ENCODE measurements at places on chromosomes 5 and 9.

- DNase-seq, result no peak
Observed at GRCh38 chr9:94056442-94056974, 27.8 kb upstream of the PTPDC1 start.

DNA sequence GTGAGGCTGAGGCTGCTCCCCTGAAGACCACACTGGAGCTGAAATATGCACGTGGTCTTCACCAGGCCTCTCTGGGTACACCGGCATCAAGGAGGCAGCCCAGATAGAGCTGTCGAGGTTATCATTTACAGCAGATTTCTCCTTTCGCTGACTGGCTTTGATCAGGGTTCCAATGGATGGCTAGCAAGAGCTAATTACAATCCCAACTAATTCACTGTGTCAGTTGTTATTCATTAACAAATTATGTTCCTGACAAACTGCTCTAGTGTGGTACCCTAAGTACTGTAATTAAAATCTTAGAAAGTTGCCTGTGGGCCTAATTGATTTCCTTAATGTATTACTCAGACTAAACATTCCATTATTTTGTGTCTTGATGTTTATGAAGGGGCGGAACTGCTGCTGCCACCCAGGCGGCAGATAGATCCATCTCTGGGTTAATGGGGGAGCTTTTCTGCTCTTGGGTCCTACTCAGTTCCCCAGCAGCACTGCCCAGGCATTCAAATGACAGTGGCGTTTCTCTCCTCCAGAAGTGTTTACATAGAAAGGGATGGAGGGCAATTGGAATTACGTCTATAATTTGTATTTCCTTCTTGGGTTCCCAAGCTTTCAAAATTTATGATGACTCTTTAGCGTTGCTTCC, 71.7 kb upstream of the RAD23B start:
- no peak for DNase-seq

- DNase-seq, result no peak
Observed at GRCh38 chr5:90475436-90475980, 844 bp downstream of the POLR3G start.

DNA sequence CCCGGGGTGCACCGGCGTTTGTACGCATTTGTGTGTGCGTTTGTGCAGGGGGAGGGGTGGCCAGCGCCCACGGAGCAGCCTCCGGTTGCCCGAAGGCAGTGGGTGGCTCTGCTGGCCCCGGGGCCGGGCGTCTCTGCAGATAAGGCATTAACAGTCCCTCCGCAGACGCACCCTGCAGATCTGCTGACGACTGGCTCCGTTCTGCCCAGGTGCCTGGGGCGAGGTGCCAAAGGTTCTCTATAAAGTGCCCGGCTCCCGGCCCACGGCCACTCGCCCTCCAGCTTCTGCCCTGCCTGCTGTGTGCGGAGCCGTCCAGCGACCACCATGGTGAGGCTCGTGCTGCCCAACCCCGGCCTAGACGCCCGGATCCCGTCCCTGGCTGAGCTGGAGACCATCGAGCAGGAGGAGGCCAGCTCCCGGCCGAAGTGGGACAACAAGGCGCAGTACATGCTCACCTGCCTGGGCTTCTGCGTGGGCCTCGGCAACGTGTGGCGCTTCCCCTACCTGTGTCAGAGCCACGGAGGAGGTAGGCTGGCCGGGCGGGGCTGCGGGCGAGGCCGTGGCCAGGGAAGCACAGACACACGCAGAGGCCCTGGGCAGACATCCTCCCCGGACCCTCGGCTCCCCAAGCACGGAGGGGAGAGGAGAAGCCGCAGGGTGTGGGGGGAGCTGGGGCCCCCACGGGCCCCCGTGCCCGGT, at the start of gene SLC6A19:
Gene SLC6A19 (plus strand): TSS at position 269 of the 699 bp plus-strand sequence. CDS start 56 bp downstream, at position 325.
- DNase-seq, result no peak

DNA sequence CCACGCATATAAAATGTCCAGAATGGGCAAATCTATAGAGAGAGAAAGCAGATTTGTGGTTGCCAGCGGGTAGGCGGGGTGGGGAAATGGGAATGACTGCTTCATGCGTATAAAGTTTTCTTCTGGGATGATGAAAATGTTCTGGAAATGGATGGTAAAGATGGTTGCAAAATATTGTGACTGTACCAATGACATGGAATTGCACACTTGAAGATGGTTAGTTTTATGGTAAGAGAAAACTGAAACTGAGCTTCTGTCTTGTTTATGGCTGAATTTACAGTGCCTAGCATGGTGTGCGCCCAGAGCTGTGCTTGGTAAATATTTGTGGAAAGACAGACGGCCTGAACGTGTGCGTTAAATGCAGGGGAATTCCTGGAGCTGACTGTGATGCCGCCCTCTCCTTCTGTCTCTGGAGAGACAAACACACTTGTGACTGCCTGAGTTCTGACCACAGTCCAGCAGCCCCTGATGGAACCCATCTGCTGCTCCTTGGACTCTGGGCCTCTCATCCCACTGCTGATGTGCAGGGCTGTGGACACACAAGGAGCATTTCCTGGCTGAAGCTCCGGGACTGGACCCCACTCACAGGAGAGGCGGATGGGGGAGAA, 8.6 kb upstream of the PTGES start:
- DNase-seq, result no peak

DNA sequence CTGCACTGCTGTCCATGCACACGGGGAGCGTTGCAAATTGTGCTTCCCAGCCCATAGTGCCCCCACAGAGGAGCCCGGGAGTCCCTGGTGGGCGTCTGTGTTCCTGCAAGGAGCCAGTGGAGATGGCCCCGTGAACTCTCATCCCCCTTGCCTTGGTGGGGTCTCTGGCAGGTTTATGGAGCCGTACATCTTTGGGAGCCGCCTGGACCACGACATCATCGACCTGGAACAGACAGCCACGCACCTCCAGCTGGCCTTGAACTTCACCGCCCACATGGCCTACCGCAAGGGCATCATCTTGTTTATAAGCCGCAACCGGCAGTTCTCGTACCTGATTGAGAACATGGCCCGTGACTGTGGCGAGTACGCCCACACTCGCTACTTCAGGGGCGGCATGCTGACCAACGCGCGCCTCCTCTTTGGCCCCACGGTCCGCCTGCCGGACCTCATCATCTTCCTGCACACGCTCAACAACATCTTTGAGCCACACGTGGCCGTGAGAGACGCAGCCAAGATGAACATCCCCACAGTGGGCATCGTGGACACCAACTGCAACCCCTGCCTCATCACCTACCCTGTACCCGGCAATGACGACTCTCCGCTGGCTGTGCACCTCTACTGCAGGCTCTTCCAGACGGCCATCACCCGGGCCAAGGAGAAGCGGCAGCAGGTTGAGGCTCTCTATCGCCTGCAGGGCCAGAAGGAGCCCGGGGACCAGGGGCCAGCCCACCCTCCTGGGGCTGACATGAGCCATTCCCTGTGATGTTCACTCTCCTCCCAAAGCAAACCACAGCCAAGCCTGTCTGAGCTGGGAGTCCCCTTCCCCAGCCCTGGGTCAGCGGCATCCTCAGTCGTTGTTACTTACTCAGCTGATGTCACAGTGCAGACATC, 3.1 kb downstream of the MRPS2 start:
- DNase-seq, result no peak

GRCh38 chr5:132150565-132150964, 77.0 kb downstream of the CSF2 start:
- no peak for DNase-seq

DNA sequence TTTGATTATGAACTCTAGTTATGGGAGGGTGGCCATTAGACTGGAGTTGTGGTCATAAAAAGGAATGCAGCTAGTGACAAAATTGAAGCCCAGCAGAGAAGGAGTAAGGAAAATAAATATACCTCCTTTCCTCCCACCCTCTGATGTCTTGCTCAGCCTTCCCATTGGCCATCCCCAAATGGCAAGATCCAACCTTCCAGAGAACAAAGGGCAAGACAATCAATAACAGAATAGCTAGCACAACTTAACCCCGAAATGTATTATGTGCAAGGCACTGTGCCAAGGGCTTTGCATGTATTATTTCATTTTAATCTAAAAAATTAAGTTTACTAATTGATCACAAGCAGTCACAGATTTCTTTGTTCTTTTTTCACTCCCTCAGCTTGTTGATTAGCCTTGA, 3.6 kb downstream of the ITGA1 start:
- no peak for DNase-seq

DNA sequence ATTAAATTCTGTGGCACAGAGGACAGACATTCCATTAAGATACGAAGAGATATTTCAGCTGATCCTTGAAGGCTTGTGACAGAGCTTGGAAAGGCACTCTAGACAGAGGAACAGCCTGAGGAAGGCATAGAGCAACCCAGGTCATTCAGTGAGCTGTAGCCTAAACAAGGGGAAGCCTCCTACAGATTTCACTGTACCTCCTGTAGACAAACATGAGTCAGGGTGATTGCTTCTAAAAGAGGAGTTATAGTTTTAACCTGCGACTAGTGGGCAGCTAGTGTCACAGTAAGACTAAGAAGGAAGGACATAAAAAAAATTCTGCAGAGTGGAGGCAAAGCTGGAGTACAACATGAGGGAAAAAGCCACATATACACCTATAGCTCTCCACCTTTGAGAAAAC, 43.5 kb upstream of the ANKDD1B start:
- DNase-seq, result no peak

- no peak for DNase-seq
Observed at GRCh38 chr5:170590566-170590965, 86.7 kb downstream of the KCNIP1 start.

DNA sequence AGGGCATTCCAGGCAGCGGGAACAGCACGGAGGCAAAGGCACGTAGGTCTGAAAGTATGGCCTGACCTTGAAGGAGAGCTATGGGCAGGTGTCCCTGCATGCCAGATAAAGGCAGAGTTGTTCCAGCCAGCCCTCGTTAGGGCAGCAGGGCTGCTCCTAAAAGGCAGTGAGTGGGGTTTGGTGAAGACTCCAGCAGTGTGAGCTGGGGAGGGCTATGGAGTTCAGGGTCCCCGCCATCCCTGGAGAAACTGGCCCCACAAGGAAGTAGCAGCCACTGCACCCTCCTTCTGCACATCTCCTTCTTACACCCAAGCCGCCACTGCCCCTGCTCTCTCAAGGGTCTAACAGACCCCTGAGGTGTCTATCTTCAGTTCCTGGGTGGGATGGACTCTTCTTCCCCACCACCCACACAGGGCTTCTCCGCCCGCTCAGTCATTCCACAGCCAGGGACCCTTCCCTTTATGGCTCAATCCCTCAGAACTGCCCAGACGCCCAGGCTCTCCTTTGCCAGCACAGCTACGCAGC, 1.4 kb downstream of the AKNA start:
- no peak for DNase-seq

DNA sequence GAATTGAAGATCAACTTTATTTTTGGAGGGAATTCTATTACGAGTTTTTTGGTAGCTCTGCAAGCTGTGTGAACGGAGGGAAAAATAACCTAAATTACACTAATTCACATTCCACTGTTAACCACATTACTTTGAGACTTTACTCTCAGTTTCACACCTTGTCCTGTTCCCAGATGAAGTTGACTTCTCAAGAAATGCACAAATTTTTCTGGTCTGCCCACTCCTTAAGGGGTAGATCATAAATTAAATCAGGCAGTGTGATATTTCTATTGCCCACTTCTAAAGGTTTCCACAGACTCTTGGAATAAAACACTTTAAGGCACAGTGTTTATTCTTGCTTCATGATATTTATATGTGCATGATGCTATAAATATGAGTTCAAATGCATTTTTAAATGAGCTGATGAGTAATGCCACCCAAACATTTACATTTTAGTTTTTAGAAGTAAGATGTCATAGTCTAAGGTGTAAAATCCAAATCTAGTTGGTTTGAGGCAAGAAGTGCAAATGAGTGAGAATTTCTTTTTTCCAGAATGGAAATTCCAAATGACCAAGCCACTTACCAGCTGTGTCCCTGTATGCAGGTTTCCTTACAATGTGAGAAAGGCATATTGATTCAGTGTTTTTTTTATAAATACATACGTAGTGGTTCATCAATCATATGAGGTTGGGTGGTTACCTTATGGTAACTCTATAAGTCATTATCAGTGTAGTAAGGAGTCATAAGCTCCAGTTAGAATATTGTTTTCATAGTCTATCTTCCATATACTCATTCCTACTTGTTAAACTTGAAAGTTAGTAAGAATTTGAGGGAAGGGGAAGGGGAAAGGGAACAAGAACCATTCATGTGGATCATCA, 437.7 kb upstream of the MEF2C start:
- DNase-seq, result no peak

DNA sequence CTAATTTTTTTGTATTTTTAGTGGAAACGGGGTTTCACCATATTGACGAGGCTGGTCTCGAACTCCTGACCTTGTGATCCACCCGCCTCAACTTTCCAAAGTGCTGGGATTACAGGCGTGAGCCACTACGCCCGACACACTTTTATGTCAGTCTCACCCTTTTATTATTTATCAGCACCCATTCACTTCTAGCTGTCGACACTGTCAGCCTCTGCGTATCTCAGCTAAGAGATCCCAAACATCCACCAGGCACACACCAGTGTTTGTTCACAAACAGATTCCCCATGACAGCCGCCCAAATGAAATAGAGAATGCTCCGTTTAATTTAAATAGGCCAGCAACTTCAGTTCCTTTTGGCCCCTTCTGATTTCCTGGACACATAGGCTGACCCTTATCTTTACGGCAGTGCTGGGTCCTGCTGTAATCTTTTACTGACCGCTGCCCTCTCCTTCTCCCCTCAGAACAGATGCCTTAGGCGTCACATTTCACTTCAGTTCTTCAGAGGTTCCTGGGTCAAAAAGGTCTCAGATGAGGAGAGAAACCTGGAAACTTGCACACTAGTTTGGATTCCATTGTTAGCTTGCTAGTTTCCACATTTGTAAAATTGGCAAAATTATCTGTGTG, 43.1 kb upstream of the CKMT2 start:
- no peak for DNase-seq

- no peak for DNase-seq
Observed at GRCh38 chr9:133116346-133117231, 4.5 kb downstream of the RALGDS start.

DNA sequence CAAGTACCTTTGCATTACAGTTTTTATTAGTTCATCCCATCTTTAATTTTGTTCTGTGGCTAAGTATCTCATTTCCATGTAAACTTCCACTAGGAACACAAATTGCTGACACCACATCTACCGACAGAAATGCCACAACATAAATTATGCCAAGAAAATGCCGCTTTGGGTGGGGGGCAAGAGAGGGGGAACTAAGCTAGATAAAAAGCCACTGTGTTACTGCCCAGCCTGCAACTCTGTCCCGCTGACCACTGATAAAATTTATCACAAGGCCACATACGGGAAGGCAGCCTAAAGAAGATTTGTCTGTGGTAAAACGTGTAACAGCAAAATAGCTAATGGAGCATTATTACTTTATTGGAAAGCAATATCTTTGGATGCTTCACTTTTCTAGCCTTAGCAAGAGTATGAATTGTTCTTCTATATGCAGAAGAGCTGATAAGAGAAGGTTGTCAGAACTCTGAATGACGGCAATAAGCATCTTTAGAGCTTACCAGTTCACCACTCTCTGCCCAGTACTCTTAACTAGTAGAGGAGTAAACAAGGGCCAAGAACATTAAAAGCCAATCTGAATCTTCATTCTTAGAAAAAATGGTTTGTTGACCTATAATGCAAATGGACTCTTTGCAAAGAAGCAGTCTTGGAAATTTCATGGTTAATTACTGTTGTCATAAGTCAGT, 172.2 kb upstream of the MEF2C start:
- DNase-seq, result no peak

- no peak for DNase-seq
Observed at GRCh38 chr5:159837860-159838259, 78.4 kb upstream of the ADRA1B start.
